ENCODE measurements at places on chromosomes 1 and 21.

- DNase-seq: no peak
These were observed 6.9 kb upstream of the TMEM269 start for GRCh38 chr1:42777852-42778251.

GRCh38 chr1:20076710-20077461 is 6.9 kb downstream of the PLA2G5 start:
- DNase-seq: no peak

GRCh38 chr21:39265603-39266002 is 47.8 kb downstream of the BRWD1 start:
- DNase-seq: no peak

- DNase-seq: no peak
These were observed 16.4 kb downstream of the PLEKHM2 start for GRCh38 chr1:15700508-15700907.

GRCh38 chr1:4301007-4301406 is 353.4 kb upstream of the AJAP1 start:
- no peak for DNase-seq

DNA sequence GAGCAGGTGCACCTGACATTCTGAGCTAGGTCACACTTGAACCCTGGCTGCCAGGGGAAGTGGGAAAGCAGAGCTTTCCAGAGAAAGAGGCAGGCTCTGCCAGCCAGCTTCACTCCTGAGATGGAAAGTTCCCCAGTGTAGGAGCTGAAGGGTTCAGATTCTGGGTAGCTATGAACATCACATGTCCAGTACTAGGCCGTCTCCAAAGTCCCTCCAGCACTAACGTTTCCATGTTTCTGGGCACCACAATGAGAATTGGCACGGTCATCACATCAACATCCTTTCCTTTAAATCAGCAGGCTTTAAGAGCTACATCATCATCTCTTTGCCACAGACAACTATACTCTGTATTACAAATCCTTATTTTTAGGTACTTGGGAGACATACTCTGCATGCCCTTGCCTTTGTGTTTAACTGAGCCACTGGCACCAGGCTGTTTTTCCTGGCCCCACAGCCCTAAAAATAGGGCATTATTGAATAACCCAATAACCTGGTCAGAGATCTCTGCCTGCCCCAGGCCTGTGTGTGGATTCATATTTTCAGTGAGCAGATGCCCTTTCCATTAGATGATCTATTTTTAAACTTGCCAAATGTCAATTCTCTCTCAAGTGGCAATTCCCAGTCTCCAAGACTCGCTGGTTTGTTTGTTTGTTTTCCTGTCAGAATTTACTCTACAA is 35.4 kb upstream of the USP24 start:
- no peak for DNase-seq

Data from stimulated activated CD8-positive, alpha-beta memory T cell treated with anti-CD3 and anti-CD28 coated beads, Interleukin-4, amount 100 ng/mL, for 1 hour (primary cell).